Gastrocnemius medialis (tissue), 4 donors: ENCODE measurements at places on chromosomes 7 and 10. TPM values are rescaled to one million over a fixed set of nuclear protein-coding genes. Genes with fewer than 3 reads are reported as not detected.
A peak's percentile ranks its signal among the peaks of the same experiment; 100 is the strongest.

TSPAN12 gene
- 6.3 TPM for total RNA-seq

TMEM184A gene
- 1.2 TPM for total RNA-seq

AKR1C3 gene
- 293 TPM for total RNA-seq

SPDYE2B gene
- total RNA-seq: not detected

GRCh38 chr10:112395809-112396530 lies 22.1 kb downstream of the ACSL5 start:
- no peaks in the 10 kb centered on the region for H3K36me3 ChIP-seq
- no peak overlapping the region for H3K27ac ChIP-seq
- DNase-seq: no peak

GRCh38 chr7:155381852-155382801 lies 75.8 kb upstream of the EN2 start:
- no peak overlapping the region for H3K4me3 ChIP-seq
- H3K36me3 ChIP-seq: no peaks in the 10 kb centered on the region
- H3K4me1 ChIP-seq: peaks cover 16% of the 10 kb centered on the region
- DNase-seq: no peak

DNA sequence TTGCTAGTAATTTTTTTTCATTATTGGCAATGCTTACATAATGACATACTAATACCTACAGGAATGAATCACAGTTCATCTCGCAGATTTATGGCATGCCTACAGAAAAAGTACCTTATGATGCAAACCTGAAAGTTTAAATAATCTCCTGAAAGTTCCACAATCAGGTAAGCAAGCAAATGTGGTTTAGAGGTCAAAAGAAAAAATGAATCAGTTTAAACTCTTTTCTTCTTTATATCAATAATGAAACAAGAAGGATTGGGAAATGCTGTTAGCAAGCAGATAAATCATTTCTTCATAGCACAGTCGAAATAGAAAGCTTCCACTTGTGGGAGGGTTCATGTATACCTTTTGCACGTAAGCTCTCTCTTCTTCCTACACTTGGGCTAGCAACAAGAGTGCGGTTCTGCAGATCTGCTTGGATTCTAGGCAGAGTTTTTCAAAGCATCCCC lies 53.7 kb upstream of the MTPN start:
- no peaks in the 10 kb centered on the region for H3K36me3 ChIP-seq
- no peaks in the 10 kb centered on the region for H3K27me3 ChIP-seq
- peaks cover 27% of the 10 kb centered on the region for H3K4me1 ChIP-seq
- DNase-seq: no peak
- no peak overlapping the region for H3K4me3 ChIP-seq
- no peak overlapping the region for H3K27ac ChIP-seq

GRCh38 chr10:69896606-69897231 lies 95.0 kb downstream of the COL13A1 start:
- no peaks in the 10 kb centered on the region for H3K36me3 ChIP-seq
- H3K27me3 ChIP-seq: no peaks in the 10 kb centered on the region
- H3K4me1 ChIP-seq: peaks cover 16% of the 10 kb centered on the region
- H3K4me3 ChIP-seq: no peak overlapping the region

DNA sequence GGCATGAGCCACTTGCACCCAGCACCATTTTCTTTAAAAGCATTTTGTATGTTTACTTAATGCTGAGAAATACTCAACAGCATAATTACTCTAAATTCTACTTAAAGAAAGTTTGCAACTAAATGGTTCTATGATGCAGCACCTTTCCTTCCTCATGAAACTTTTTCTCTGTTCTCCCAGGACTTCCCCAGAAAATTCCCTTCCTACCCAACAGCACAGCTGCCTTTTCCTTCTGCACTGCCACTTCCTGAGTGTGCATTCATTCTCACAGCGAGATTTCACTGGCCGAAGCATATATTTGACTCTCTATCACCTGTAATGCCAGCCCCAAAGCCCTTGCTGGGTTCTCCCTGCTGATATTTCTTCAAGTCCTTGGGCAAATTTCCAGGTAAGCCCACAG lies 41.5 kb upstream of the DGKI start:
- peaks cover 38% of the 10 kb centered on the region for H3K4me1 ChIP-seq
- no peak overlapping the region for H3K4me3 ChIP-seq
- H3K36me3 ChIP-seq: no peaks in the 10 kb centered on the region

DNA sequence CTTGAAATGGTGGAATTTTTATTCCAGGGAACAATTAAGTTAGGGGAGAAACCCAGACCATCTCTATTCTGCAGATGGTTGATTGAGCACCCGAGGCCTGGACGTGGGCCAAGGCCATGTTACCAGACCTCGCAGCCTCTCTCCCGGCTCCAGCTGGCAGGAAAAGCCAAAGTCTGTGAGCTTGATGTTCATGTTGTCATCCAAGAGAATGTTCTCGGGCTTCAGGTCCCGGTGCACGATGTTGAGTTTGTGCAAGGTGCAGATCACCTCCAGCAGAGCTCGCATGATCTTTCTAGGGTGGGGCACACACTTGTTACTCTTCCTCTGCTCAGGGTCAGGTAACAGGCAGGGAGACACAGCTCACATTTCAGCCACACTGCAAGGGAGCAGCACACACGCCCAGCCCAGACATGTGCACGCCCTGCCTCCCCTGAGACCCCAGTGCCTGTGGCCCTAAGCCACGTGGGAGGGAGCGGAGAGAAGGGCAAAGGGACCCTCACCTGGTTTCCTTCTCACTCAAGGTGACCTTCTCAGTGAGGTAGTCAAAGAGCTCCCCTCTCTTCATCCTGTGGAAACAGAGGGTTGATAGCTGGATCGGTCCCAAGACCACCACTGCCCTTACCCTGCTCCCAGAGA lies 9.5 kb downstream of the PHKG1 start:
- DNase-seq: peak; percentile 92
- no peaks in the 10 kb centered on the region for H3K27me3 ChIP-seq
- H3K4me1 ChIP-seq: peaks cover 78% of the 10 kb centered on the region
- no peaks in the 10 kb centered on the region for H3K36me3 ChIP-seq
- H3K27ac ChIP-seq: peak overlapping the region; percentile 96
- H3K4me3 ChIP-seq: no peak overlapping the region

- no peaks in the 10 kb centered on the region for H3K36me3 ChIP-seq
- H3K4me3 ChIP-seq: no peak overlapping the region
- H3K4me1 ChIP-seq: no peaks in the 10 kb centered on the region
- H3K27me3 ChIP-seq: no peaks in the 10 kb centered on the region
- DNase-seq: no peak
Observed at GRCh38 chr7:42621543-42622219, 290.2 kb downstream of the C7orf25 start.

DNA sequence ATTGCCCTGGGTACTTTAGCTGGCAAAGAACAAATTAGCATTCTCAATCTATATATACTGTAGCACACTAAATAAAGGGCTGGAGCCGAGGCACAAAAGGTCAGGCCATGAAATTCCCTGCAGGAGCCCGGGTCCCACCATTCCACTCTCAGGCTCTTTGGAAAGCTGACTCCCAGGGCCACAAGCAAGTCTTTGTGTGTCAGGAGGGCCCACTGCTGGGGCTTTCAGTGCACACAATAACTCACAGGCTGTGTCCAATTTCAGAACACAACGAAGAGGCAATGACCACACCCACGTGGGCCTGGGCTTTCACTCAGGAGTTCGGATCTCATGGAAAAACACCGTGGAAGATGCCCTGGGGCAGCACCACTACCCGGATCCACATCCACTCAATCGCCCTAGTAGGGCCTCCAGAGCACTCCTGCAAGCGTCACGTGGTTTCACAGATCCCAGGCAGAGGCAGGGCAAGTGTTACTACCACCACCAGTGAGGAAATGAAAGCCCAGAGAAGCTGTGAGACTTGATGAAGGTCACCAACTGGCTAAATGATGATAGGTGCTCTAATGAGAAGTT lies 60.3 kb downstream of the COBL start:
- H3K4me3 ChIP-seq: no peak overlapping the region
- peaks cover 64% of the 10 kb centered on the region for H3K4me1 ChIP-seq
- no peaks in the 10 kb centered on the region for H3K36me3 ChIP-seq
- H3K27ac ChIP-seq: peak overlapping the region; percentile 86

- no peak overlapping the region for H3K27ac ChIP-seq
- H3K36me3 ChIP-seq: no peaks in the 10 kb centered on the region
- no peak for DNase-seq
- no peaks in the 10 kb centered on the region for H3K27me3 ChIP-seq
Observed at GRCh38 chr7:42702647-42703046, 209.2 kb downstream of the C7orf25 start.

- peaks cover 6% of the 10 kb centered on the region for H3K4me1 ChIP-seq
- no peak overlapping the region for H3K27ac ChIP-seq
- H3K4me3 ChIP-seq: no peak overlapping the region
- peak; percentile 27 for DNase-seq
Observed at GRCh38 chr10:58531084-58531695, 18.5 kb downstream of the BICC1 start.

DNA sequence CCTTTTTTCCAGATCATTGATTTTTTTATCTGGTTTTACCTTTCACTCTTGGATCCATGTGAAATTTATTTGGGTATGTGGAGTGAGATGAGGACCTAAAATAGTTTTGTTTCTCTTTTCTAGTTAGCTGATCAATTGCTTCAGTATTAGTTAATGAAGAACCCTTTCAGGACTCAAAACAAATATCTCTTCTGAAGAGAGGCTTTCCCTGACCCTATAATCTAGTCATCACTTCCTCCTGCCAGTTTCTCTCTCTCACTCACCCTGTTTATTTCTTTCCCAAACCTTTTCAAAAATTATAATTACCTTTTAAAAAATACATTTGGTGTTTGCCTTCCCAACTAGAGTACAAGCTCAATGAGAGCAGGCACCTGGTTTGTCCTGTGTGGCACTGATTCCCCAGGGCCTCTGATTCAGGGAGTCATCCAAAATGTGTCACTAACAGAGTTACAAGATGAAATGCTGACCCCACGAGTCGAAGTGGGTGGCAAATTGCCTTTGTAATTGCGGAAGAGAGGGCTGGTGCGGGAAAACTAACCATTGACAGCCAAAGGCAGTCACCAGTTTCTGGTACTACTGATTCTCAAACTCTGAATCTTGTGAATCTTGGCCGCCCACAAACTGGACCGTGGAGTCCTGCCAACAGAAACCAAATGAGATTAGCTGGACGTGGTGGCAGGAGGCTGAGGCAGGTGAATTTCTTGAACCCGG lies 2.4 kb downstream of the TMEM140 start:
- H3K4me1 ChIP-seq: peaks cover 48% of the 10 kb centered on the region
- peak; percentile 67 for DNase-seq
- no peaks in the 10 kb centered on the region for H3K36me3 ChIP-seq
- H3K27me3 ChIP-seq: no peaks in the 10 kb centered on the region

DNA sequence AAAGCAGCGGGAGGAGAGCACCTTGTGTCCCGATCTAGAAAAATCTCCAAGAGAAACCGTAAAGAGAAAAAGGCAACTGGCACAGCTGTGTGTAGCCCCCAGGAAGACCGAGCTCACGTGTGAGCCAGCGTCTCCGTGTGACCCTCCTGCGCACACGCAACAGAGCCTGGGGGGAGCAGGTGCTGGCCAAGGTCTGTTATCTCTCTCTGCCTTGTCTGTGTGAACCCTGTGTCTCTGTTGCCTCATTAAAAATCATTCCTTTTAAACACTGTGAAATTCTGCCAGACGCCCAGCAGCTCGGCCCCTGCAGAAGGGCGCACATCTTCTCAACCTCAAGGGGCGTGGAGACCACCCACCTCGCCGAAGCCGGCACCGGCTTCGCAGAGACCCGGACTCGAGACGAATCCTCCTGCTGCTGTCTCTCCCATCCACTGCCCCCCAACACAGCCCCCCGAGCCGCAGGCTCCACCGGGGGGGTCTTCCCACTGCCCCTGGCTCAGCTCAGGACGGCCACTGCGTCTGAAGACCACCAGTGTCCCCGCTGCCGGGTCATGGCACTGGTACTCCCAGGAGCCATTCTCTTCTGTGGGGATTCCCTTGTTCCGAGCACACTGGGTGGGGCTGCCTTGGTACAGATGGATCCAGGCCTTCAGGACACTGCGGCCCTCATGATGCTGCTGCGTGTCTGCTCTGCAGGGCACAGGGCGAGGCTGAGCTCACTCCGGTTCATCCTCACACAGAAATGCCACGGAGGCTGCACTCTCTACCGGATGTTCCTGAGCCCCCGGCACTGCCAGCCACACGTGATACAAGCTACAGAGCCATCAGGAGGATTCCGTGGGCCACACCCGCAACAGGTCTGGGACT lies 94.3 kb upstream of the DNAAF5 start:
- H3K36me3 ChIP-seq: no peaks in the 10 kb centered on the region
- H3K27me3 ChIP-seq: no peaks in the 10 kb centered on the region
- H3K27ac ChIP-seq: no peak overlapping the region
- DNase-seq: no peak
- H3K4me3 ChIP-seq: no peak overlapping the region

DNA sequence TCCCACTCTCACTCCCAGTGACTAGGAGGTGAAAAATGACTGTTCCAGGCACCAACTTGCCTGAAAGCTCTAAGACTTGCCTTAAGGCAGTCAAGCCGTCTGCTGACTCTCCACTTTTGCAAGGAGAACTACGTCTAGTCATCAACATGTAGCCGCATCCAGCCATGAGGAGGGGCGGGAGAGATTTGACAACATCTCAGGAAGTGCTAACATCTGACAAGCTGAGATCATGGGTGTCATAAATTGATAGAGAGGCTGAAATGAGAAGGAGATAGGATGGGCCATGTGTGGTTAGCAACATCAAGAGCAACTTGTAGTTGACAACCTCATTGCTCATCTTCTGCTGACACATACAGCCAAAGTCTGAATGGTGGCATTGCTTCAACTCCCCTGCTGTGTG lies 9.0 kb upstream of the TBXAS1 start:
- H3K27me3 ChIP-seq: no peaks in the 10 kb centered on the region
- no peak for DNase-seq
- no peaks in the 10 kb centered on the region for H3K4me1 ChIP-seq
- no peak overlapping the region for H3K27ac ChIP-seq
- no peak overlapping the region for H3K4me3 ChIP-seq
- H3K36me3 ChIP-seq: no peaks in the 10 kb centered on the region

DNA sequence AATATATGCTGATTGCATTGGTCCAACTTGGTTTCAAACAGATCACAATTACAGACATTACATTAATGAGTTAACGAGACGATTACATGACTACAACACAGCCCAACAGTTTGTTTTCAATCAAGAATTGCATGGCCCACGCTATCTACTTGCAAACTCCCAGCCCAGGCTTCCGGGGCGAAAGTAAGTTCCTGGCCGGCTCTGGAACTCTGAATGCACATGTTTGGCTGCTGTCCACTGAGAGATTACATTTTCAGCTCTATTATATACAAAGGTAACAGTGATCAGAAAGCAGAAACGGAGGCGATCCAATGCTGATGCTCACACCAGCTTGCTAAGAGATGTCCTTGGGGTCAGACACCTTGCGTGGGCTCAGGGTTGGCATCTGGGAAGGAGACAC lies 206.3 kb downstream of the FANK1 start:
- DNase-seq: no peak
- H3K36me3 ChIP-seq: no peaks in the 10 kb centered on the region
- no peak overlapping the region for H3K27ac ChIP-seq
- H3K4me1 ChIP-seq: no peaks in the 10 kb centered on the region

DNA sequence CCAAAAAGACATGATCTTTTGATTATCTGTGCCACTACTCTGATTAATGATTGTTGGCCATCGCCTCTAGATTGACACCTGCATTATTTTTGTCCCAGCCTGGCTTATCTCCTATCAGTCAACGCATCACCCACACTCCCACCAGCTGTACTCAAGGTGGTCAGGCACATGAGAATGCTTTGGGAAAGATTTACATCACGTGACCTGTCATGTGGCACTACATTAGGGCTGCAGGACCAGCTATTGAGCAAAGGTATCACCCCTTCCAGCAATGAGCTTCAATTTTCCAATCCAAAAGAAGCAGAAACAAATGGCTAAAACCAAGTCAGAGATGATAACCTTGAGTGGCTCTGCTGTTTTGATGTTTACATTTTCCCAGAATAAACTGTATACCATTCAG lies 204.3 kb downstream of the PLXNA4 start:
- H3K4me3 ChIP-seq: no peak overlapping the region
- H3K27ac ChIP-seq: no peak overlapping the region
- no peaks in the 10 kb centered on the region for H3K36me3 ChIP-seq
- DNase-seq: no peak
- H3K27me3 ChIP-seq: no peaks in the 10 kb centered on the region
